NCI-H1436 (cell line): ENCODE measurements at places on chromosomes 7 and 10.

- DNase-seq: no peak
Measured at GRCh38 chr10:96152437-96152836, 22.3 kb downstream of the ZNF518A start.

DNA sequence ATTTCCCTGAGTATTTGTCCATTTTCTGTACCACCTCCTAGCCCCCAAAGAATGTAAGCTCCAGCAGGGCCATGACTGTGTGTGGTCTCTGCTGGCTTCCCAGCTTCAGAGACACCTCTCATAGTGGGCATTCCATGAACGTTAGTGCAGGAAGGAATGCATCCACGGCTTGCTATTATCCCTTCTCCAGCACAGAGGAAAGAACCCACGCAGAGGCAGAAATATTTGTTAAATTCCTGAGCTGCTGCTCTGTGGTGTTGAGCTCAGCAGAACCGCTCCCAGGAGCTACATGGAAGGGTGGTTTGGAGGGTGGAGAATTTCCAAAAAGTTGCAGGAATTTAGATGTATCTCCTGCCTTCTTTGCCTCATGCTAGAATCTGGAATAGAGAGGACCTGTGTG lies 275.2 kb downstream of the POU6F2 start:
- no peak for DNase-seq

DNA sequence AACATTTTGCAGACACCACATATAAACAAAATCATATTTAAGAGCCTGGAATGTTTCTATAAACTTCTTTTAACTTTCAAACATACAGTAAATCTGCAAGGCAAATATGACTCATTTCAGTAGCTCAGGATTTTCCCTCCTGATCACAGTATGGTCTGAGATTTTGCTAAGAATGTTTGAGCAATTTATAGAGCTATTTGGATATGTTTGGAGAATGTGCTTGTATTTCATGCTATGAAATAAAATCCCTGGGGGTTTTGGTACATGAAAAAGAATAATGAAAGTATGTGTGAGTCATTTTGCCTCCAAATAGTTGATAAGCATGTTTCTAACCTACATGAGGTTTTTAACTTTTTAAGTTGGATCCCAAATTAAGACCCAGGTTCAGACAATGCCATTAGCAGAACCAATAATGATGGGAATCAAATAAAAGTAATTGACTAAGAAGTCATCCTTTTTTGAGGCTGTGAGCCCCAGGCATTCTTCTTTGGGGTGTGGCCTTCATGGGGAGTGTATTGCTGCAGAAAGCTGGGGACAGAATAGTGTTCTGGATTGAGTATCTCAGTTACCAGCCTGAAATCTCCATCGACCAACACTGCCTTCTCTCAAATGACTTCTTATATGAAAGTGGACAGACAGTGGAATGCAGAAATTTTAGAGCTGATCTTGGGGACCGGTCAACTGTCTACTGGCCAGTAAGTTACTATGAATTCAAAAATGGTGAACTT lies 66.1 kb upstream of the AGBL3 start:
- DNase-seq: no peak

DNA sequence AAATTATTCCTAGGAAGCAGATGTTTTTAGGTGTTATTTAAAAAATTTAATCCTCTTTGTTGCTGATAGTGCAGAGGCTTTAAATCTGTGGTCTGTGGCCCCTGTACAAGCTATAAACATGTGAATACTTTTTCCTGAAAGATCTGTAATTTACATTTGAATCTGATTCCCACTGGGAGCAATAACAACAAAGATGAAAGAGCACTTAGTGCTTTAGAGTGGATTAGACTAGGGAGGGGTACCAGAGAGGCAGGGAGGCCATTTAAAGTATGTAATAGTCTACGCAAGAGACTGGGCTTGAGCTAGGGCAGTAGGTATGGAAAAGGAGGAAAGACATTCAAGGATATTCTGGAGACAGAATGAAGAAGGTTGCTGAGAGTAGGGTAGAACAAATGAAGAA lies 19.1 kb downstream of the BTRC start:
- no peak for DNase-seq

DNA sequence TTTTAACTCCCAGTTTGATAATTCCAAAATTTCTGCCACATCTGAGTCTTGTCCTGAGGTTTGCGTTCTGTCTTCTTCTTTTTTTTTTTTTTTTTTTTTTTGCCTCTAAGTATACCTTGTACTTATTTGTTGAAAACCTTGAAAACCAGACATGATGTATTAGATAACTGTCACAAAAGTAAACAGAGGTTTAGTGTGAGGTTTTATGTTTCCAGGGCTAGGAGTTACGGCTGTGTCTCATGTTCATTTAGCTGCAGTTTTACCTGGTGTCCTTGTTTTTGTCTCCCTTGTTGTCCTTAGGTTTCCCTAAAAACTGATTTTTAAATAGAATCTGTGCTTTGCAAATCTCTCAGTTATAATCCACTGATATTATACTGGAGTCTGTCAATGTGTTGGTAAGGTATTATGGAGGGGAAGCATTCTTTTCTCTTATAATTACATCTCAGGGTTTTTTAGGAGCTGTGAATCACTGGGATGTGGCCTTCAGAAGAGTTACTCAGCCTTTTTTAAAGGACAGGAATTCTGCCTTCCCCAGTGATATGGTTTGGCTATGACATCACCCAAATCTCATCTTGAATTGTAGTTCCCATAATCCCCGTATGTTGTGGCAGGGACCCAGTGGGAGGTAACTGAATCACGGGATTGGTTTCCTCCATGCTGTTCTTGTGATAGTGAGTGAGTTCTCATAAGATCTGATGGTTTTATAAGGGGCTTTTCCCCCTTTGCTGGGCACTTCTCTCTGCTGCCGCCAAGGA lies 95.0 kb downstream of the CDCA7L start:
- no peak for DNase-seq
